ENCODE measurements at places on chromosomes 5 and 9.

DNA sequence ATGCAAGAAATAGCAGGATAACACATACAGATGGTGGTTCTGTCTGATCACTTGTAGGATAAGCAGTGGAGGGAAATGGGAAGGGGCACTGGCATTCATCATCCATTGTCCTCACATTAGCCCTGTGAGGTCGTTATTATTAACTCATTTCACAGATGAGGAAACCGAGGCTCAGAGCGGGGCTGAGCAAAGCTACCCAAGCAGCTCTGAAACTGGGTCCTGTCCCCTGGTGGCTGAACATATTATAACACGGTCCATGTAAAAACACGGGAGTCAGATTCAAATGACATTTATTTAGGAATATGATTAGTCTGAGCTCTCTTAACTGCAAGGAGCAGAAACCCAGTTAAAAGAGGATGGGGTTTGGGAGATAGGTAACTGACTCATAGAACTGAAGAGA is 43.1 kb downstream of the HRH2 start:
- DNase-seq = no peak

DNA sequence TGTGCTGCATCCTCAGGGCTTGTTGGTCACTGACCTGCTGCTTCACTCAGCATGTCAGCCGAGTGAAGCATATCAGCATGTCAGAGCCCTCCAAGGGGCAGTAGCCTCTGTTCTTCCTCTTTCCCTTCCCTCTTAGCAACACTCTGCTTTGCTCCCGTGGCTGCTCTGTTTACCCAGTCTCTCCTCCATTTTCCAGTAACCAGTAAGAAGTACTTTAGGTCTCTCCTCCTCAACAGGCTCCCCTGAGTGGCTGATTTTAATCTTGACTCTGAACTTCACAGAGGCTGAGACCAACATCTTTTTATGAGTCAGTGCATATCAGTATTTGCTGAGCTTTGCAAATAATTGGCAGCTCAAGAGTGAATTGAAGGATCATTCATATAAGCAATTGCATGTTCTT is 18.6 kb upstream of the ADRB2 start:
- no peak for DNase-seq

DNA sequence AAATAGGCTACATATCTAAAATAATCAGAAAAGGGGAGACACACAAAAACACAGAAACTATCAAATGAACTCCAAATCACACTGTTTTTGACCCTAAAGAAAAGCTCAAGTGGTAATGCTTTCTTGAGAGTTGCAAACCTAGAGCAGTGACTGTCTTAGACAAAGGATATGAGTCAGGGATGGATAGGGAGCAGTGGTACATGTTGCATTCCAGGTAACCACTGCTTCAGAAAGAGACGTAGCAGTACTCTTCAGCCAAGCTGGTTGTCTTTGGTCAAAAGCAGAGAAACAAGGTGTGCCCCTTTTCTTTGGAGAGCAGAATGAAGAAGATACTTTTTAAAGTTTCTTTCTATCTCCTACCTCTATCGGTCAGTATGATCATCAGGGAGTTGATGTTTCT is 1003.6 kb downstream of the CDH9 start:
- DNase-seq = no peak

- DNase-seq = peak; percentile 1
These were observed 137.8 kb downstream of the CEP120 start for GRCh38 chr5:123285122-123286023.

GRCh38 chr5:124474528-124475215 is 271.8 kb downstream of the ZNF608 start:
- DNase-seq = no peak

All from NCI-H524 treated with DMSO at 0.1 percent for 48 hours (cell line).